Karpas-422 (cell line): ENCODE measurements at places on chromosomes 5 and 9.

- no peak for DNase-seq
These were observed 14.7 kb upstream of the CETN3 start for GRCh38 chr5:90424245-90424644.

- DNase-seq: no peak
These were observed 37.9 kb downstream of the SLC6A7 start for GRCh38 chr5:150227606-150228273.

- DNase-seq: no peak
These were observed 20.2 kb upstream of the SMIM15 start for GRCh38 chr5:61182449-61182848.

- no peak for DNase-seq
These were observed 30.1 kb downstream of the FRMD3 start for GRCh38 chr9:83508067-83508466.

GRCh38 chr9:129162497-129163197 is 15.4 kb downstream of the IER5L start:
- DNase-seq: no peak

DNA sequence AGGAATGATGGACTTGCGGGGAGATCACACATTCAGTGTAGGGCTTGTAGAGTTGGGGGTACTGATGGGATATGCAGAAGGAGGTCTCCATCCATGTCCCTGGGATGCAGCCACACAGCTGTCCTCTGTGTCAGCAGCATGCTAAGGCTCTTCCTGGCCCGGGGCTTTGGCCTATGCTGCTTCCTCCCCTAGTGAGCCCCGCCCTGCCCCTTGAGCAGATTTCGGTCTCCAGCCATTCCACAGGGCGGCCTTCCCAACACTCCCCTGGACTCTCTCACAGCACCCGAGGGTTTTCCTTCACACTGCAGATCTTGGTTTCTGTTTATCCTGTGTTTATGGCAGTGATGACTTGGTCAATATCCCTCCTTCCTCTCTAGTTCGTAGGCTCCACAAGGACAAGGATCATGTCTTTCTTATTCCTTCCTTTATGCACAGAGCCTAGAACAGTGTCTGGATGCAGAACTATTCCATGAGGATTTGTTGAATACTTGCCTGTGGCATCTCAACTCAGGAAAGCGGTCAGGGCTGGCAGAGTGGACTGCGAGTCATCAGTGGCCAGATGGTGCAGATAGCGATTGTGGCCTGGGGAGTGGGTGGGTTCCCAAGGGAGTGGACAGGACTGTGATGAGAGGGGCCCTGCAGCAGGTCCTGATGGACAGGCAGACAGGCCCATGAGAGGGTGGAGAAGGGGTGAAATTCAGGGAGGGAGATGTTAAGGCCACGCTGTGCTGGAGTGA is 114.2 kb downstream of the RGS3 start:
- no peak for DNase-seq

- no peak for DNase-seq
These were observed 179.9 kb upstream of the NR3C1 start for GRCh38 chr5:143583409-143583808.

DNA sequence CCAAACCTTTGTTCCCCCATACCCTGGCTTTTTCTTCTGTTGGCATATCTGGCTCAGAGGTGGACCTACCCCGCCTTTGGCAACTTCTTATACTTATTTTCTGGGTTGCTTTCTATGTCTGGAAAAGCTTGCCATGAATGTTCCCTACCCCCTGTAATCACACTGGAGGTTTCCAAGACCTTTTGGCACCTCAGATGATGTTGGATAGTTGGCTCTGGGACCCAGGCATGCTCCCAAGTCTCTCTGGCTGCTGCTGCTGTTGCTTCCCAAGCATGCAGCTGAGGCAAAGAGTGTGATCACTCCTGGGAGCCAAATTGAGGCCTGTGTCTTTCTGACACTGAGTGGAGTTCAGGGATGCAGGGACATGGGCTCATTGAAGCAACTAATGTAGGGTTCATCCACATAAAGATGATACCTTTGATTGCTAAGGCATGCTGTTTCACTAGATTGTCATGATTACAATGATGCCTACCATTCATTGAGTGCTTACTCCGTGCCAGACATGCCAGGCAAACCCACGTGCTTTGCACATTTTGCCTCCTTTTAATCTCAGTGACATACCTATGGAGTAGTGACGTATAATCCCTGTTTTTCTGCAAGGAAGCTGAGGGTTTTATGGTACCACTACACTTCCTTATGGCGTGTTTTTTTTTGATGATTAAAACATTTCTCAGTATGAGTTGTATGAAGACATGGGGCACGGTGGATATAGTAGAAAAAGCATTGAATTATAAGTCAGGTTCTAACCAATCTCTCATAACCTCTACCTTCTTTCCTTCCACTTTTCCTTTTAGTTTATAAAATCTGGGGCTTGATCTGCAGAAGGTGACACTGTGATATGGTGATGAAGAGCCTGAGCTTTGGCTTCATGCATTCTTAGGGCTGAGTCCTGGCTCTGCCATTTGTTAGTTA is 73.1 kb downstream of the ARHGAP26 start:
- DNase-seq: no peak

DNA sequence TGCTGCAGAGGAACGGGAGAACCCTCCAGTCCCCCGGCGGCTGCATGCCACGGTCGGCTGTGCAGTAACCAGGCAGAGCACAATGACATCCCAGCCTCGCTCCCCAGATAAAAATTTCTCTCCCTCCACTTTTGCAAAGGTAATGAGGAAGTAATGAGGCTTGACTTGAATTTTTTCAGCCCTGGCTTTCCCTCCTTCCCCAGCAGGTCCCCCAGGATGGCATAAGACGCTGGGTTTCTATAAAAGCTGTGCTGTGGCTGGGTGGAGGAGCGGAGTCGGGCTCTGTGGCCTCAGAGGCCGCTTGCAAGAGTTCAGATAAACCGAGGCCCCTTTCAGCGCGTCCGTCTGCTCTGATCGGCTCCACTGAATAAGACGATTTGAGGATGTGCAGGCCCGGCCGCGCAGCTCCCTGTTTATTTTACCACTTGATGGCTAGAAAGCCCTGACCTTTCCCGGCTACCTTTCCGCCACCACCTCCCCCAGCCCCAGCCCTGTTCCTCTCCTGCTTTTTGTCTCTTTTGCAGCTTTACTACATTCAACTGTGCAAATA is 351.9 kb upstream of the IRX2 start:
- no peak for DNase-seq

DNA sequence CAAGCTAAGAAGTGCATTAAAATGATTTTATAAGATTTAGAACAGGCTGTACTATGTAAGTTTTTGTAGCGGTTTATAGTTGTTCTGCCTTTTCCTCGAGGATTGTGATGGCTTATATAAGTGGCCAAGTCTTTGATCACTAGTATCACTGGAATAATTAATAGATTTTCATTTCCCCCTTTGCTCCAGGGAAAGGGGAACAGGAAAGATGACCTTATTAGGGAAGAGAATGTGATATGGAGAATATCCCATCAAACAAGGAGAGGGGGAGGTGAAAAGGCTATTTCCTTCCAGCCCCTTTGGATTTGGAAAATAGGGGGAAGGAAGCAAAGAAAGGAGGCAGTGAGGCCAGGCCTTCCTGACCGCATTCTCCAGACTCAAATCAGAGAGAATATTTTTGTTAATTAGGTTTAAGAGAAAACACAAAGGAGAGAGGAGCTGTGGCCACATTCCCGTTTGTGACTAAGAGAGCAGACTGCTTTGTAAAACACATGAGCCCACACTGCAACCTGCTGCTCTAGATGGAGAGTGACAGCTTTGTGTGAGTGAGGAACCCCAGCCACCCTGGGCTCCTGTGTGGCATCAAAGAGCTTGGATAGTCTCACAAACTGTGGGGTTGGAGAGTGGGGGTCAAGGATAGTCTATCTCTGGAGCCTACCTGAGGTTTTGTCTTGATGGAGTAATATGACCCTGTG is 359.5 kb downstream of the DTWD2 start:
- no peak for DNase-seq

GRCh38 chr5:170380361-170380951 is 8.7 kb downstream of the KCNMB1 start:
- no peak for DNase-seq

- no peak for DNase-seq
These were observed 285.1 kb downstream of the DNAH5 start for GRCh38 chr5:13659391-13659790.

- DNase-seq: no peak
These were observed 181.0 kb upstream of the GHR start for GRCh38 chr5:42242210-42242609.

DNA sequence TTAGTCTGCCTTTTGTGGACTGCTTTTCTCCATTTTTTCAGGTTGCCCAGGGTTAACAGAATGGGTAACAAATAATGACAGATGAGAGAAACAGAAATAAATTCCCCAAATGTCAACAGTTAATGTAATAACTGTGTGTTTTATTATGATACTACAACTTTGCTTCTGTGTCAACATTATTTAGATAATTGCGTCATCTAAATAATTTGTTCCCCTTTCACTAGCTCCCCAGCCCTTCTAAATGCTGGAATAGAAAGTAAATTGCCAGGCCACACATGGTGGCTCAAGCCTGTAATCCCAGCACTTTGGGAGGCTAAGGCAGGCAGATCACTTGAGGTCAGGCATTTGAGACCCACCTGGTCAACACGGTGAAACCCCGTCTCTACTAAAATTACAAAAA is 53.5 kb downstream of the RNF38 start:
- no peak for DNase-seq

GRCh38 chr5:1321576-1321975 is 23.3 kb downstream of the CLPTM1L start:
- DNase-seq: no peak

- DNase-seq: peak; percentile 88
These were observed 24.3 kb upstream of the POMT1 start for GRCh38 chr9:131478421-131478868.

GRCh38 chr5:15254607-15255006 is 245.4 kb upstream of the FBXL7 start:
- no peak for DNase-seq

- no peak for DNase-seq
These were observed 6.2 kb downstream of the KCNT1 start for GRCh38 chr9:135708164-135708563.

GRCh38 chr9:15422372-15423230 is at the start of gene SNAPC3:
SNAPC3 (plus strand) TSS chr9:15422876; CDS start chr9:15422880, 4 bp downstream.
- peak; percentile 97 for DNase-seq

- no peak for DNase-seq
These were observed 34.8 kb upstream of the PUM3 start for GRCh38 chr9:2878701-2879100.
